ENCODE measurements at places on chromosomes 13 and 19. TPM values are rescaled to one million over a fixed set of nuclear protein-coding genes. Genes with fewer than 3 reads are reported as not detected.

ZNF560 gene
- total RNA-seq, result 3.3 TPM

SUPT5H gene
- total RNA-seq, result 50.2 TPM

CABP5 gene
- not detected for total RNA-seq

ALG5 gene
- 30.3 TPM for total RNA-seq

CCL25 gene
- total RNA-seq, result not detected

JOSD2 gene
- 38.3 TPM for total RNA-seq

ZNF98 gene
- not detected for total RNA-seq

NCAN gene
- under 0.01 TPM for total RNA-seq

TMEM150B gene
- total RNA-seq, result not detected

Measured in fibroblast of lung (primary cell).